ENCODE measurements at places on chromosomes 11 and 22.

DNA sequence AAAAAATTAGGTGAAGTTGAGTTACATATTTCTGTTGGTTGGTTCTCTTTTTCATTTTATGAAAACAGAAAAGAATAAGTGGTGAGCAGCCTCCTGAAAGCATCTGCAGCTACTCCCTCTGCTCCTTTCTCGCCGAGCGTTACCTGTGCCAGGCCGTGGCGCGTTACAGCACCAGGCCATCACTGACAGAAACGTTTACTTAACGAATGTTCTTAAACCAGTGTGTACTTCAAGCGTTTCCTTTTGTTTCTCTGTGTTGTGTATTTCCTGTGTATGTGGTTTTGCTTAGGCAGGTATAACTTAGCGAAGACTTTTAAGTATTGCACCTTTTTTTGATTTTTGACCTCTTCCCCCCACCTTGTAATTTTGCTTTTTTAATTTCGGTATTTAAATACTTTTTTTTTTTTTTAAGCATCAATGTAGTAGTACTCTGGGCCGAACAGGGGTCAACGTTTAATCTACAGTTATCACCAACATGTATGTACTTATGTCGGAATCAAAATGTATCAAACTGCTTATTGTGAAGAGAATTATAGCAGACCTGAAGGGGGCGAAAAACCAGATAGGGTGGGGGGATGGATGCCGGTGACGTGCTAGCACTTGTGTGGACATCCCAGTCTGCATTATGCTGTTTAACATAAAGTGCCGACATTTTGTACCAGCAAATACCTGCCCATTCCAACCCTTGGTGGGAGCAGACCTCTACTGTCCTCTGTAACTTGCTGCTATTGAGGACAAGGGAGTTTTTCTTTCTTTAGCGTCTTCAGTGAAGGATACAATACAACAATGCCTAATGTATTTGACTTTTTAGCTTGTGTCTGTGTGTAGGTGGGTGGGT, 21.6 kb upstream of the ADSL start:
- H3K4me3 ChIP-seq, result peak overlapping the region; percentile 87
- no peaks in the 10 kb centered on the region for H3K27me3 ChIP-seq
- H3K4me1 ChIP-seq, result peaks cover 61% of the 10 kb centered on the region
- peaks cover 37% of the 10 kb centered on the region for H3K36me3 ChIP-seq

DNA sequence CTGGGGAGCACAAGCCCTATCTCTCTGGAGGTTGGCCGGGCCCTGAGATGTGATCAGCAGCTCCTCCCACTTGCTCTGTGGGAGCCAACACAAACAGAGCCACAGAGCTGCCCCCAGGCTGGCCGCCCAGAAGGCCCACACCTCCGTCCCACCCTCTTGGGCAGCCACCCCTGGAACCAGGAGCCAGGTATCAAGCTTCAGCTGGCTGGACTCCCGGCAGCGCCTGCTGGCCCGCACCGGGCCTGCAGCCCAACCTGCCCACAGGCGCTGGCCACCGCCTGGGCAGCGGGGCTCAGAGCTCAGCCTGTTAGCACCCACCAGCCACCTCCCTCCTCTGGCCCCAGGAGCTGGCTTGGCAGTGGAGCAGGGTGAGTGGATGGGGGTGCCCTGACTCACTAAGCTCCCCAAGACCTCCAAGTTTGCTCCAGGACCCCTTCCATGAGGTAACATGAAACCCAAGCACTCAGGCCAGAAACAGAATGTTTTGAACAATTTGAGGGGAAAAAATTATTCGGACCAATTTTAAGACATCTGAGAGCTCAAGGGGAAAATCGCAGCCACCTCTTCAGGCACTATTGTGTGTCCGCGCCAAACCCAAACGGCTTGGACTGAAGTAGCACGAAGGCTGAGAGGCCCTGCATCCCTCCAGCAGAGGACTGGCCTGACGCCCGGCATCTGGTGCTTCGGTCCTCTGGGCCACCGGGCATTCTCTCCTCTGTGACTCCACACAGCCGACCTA, 450.8 kb downstream of the SOX6 start:
- DNase-seq, result no peak
- H3K27ac ChIP-seq, result no peak overlapping the region
- H3K27me3 ChIP-seq, result no peaks in the 10 kb centered on the region
- no peak overlapping the region for H3K4me3 ChIP-seq

DNA sequence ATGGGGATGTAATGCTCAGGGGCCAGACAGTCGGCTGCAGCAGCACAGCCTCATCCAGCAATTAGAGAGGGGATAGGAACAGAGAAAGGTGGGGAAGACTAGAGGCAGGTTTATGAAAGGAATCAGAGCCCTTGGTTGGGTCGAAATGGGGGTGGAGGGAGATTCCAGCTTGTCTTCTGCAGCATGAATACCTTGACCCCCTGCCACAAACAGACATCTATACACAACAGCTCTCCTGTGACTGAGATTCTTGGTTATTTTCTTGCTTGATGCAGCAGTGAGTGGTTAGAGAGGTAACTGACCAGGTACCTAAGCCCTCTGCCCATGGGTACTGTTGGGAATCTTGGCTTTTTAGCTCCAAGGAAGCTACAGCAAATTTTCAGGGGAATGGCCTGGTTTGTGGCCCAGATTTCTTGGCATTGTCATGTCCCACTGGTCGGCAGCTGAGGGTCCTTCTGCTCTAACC, at the start of gene TRIM49D1:
TRIM49D1 (minus strand) TSS at position 51 of the 466 bp plus-strand sequence. CDS start 4,535 bp downstream, outside the sequence.
- no peaks in the 10 kb centered on the region for H3K36me3 ChIP-seq
- H3K4me3 ChIP-seq, result no peak within 1 kb of the TSS
- no peak for DNase-seq
- H3K27ac ChIP-seq, result no peak within 1 kb of the TSS
- H3K4me1 ChIP-seq, result no peaks in the 10 kb centered on the region

- no peak for DNase-seq
- H3K4me1 ChIP-seq, result peaks cover 14% of the 10 kb centered on the region
- no peak overlapping the region for H3K27ac ChIP-seq
- no peaks in the 10 kb centered on the region for H3K27me3 ChIP-seq
- no peaks in the 10 kb centered on the region for H3K36me3 ChIP-seq
Measured at GRCh38 chr11:126482586-126483108, 127.2 kb downstream of the ST3GAL4 start.

GRCh38 chr11:67466962-67467771, 1.9 kb downstream of the TMEM134 start:
- H3K36me3 ChIP-seq, result peaks cover 4% of the 10 kb centered on the region
- DNase-seq, result no peak
- H3K4me3 ChIP-seq, result peak overlapping the region; percentile 95
- H3K27me3 ChIP-seq, result no peaks in the 10 kb centered on the region
- H3K27ac ChIP-seq, result peak overlapping the region; percentile 81
- peaks cover 23% of the 10 kb centered on the region for H3K4me1 ChIP-seq

GRCh38 chr11:46118702-46119351, 2.4 kb downstream of the PHF21A start:
- DNase-seq, result no peak
- H3K27ac ChIP-seq, result peak overlapping the region; percentile 97
- H3K4me3 ChIP-seq, result peak overlapping the region; percentile 97
- peaks cover 7% of the 10 kb centered on the region for H3K36me3 ChIP-seq

GRCh38 chr22:38728871-38729796, 23.4 kb downstream of the GTPBP1 start:
- H3K27ac ChIP-seq, result no peak overlapping the region
- H3K27me3 ChIP-seq, result no peaks in the 10 kb centered on the region
- peaks cover 8% of the 10 kb centered on the region for H3K4me1 ChIP-seq
- H3K4me3 ChIP-seq, result no peak overlapping the region
- peaks cover 28% of the 10 kb centered on the region for H3K36me3 ChIP-seq
- DNase-seq, result peak; percentile 29
